ENCODE measurements at places on chromosomes 5 and 9.

GRCh38 chr9:136577941-136578625 lies 32.2 kb upstream of the NOTCH1 start:
- no peak for DNase-seq

- no peak for DNase-seq
Measured at GRCh38 chr9:68832861-68833518, 128.0 kb downstream of the PIP5K1B start.

DNA sequence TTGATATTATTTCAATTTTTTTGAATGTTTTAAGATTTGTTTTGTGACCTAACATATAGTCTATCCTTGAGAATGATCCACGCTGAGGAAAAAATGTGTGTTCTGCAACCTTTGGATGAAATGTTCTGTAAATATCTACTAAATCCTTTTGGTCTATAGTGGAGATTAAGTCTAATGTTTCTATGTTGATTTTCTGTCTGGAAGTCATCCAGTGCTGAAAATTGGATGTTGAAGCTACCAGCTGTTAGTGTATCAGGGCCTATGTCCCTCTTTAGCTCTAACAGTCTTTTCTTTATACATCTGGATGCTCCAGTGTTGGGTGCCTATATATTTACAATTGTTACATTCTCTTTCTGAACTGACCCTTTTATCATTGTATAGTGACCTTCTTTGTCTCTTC lies 422.3 kb downstream of the TMEM232 start:
- no peak for DNase-seq

GRCh38 chr5:149358294-149358651 lies 427 bp downstream of the PCYOX1L start:
- peak; percentile 9 for DNase-seq

DNA sequence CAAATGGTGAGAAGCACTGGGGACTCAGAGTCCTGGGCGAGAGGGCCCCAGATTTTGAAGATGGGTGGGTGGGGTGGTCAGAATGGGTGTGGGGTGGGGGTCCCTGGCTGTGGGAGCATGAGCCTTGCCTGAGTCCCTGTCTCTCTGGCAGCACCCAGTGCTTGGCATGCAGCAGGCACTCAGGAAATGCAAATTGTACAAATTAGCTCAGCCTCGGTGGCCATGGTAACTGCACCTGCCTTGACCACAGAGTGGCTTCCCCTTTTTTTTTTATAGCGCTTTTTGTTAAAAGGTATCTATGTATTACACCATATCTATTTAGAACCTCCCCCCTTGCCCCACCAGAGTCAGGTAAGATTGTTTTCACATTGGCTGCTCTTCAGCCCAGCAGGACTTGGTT lies 19.2 kb upstream of the PITX1 start:
- no peak for DNase-seq

DNA sequence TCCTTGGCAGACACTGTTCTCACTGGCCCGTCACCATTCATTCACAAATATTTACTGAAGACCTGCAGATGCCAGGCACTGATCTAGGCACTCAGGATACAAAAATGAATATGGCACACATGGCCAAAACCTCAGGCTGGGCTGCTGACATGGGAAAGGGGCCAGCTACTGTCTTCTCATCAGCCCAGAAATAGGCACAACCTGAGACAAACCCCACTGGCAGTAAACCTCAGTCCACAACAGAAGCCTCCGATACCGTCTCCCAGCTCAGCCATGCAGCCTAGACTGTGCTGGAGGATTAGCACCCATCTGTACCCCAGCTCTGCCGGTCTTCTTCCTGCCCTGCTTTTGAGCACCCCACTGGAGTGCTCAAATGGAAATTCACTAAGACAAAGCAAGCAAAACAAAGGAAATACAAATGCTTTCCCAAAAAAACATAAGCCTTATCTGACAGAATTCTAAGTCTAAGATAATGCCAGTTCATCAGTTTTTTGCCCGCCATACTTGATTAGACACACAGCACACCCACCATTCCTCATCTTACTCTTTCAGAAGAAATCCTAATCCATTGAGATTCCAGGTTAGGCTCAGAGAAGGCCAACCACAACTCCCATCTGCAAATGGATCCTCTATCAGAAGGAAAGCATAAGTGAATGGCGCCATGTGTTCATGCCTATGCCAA lies 8.2 kb downstream of the P4HA2 start:
- no peak for DNase-seq

- no peak for DNase-seq
Measured at GRCh38 chr9:7823651-7824050, 24.1 kb upstream of the DMAC1 start.

DNA sequence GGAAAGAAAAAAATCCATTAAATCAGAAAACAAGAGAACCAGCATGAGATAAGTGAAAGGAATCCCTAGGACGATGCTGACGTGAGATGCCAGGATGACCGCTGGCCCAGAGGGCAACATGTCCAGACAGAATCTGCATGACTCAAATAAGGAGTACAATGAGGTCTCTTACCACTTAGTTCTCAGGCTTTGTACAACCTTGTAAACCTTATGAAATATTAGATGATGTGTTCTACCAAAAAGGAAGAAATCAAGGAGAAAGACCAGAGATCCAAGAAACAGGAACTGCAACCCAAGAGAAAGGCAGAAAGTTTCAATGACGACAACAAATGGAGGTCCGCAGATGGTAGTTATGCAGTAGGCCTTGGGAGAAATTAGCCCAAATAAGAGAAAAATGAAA lies 2.8 kb upstream of the GPR150 start:
- no peak for DNase-seq

DNA sequence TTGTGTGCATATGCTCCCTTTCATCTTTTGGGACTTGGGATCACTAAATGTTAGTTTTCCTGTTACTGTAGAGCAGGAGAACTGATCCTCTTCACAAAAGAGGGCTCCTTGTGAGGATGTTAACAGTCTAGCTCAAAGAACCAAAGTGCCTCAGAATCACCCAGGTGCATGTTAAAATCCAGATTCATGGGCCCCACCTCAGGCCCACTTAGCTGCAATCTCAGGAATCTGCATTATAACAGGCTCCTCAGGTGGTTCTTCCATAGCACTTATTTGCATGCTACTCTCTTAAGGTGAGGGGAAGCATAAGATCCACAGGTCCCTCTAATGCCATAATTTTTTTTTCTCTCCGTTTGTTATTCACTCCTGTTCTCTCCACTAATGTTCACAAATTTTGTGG lies 14.8 kb upstream of the MEF2C start:
- no peak for DNase-seq

GRCh38 chr5:177141496-177141895 lies 7.9 kb downstream of the NSD1 start:
- DNase-seq: no peak

DNA sequence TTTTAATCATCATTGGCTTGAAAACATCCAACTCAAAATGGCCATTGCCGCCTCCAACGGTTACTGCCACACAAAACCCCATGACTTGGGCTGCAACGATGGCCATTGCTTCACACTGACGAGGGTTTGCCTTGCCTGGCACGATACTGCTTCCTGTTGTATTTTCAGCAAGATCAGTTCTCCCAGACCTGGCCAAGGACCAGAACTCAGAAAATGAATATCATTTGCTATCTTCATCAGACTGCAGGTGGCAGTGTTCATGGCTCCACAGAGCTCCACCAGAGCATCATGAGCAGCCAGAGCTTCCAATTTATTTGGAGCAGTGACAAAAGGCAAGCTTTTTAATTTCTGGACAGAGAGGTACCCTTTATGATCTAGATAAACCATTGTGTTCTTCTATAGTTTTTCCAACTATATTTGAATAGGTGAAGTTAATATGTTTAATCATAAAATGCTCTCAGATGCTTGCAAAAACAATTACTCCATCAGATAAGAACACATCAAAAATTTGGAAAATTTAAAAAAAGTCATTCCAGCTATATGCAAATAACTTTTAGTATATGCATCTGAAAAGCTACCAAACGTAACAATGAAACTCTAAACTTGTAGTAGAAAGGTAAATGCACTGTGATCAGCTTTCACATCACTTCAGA lies 10.4 kb downstream of the AMACR start:
- peak; percentile 85 for DNase-seq

DNA sequence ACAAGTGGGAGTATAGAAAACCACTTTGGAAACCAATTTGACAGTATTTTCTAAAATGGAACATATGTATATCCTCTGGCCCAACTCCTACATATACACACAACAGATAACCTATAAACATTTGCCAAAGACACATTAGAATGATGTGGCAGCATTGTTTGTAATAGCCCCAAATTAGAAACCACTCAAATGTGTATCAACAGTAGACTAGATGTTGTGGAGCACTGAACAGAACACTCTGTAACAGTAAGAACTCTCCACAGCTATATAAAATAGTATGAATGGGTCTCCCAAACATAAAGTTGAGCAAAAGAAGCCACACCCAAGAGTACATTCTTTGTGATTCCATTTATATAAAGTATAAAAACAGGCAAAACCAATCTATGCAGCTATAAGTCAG lies 6.1 kb downstream of the ZNF622 start:
- no peak for DNase-seq

DNA sequence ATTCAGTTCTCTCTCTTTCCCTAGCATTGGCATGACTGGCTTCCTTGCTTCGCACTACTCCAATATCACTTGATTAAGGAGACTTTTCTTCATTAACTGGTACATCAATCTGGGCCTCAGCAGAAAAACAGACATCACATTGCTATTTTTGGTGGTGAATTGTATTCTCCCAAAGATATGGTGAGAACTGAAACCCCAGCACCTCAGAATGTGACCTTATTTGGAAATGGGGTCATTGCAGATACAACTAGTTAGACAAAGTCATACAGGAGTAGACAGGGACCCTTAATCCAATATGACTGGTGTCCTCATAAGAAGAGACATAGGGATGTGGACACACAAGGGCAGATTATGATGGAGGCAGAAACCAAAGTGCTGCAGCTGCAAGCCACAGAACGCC lies 7.5 kb upstream of the RAD23B start:
- no peak for DNase-seq

DNA sequence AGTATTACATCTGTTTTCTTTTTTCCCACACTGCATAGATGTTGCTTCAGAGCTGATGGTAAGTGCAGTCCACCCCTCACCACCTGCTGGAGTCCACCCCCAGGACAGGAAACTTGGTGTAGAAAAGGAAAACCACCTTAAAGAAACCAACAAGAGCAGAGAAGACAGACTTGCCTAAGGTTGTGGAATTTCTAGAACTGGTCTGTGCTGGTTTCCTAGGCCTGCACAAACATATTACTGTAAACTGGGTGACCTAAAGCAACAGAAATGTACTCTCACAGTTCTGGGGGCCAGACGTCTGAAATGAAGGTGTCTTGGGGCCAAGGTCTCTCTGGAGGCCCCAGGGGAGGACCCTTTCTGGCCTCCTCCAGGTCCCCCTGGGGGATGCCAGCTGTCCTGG lies 293.4 kb upstream of the IRX1 start:
- DNase-seq: no peak

GRCh38 chr5:33675958-33676464 lies 215.8 kb downstream of the ADAMTS12 start:
- DNase-seq: no peak

DNA sequence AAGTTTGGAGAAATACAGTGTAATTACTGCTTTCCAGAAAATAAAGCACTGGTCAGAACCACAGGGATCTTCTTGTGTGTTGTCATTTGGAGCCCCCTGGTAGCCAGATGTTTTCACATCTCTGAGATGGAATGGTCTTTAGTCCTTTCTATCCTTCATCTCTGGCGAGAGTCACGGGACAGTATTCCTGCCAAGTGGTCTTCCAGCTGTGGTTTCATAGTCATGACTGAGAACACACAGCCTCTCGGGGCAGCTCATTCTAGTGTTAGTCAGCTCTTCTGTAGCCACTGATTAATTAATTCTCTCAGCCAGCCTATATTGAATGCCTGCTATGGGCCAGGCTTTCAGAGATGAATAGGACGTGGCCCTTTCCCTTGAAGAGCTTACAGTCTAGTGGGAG lies 34.1 kb downstream of the HMGXB3 start:
- DNase-seq: peak; percentile 91

GRCh38 chr5:43631182-43631910 lies 28.4 kb downstream of the NNT start:
- peak; percentile 72 for DNase-seq

DNA sequence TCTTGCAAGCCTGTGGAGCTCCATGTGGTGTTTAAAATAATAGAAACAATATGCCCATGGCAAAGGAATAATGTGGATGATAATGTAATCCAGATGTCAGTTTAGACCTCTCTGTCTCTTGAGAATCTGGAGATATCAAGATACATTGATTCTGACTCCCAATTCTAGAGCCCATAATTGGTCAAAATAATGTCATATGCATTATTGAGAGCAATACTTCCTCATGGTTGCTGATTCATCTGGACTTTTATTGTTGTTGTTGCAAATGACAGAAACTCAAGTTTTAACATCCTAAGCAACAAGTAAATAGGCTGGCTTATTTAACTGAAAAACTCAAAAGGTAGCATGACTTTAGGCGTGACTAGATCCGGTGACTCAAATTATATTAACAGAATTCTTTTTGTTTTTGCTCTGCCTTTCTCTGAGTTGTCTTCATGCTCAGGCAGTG lies 152.1 kb downstream of the PCSK1 start:
- DNase-seq: peak; percentile 29

DNA sequence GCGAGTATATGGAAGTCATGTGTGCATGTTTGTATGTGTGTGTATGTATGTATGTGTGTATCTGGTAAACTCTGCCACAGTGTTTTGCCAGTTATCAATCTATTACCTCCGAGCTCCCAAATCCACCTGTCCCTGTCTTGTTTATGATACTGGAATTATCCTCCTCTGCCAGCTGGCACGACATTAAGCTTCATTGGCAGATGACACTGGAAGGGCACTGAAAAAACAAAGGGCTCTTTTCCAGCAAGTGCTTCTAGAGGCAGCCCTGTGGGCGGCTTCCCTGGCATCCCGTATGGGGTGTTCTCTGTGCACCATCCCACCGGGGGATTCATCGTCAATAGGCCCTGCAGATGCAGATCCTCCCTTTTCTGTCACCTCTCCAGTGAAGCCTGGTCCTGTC lies 221.5 kb downstream of the MSX2 start:
- DNase-seq: no peak

- no peak for DNase-seq
Measured at GRCh38 chr9:1683951-1684350, 331.2 kb upstream of the SMARCA2 start.

- DNase-seq: peak; percentile 51
Measured at GRCh38 chr5:174533751-174534241, 190.6 kb upstream of the MSX2 start.

DNA sequence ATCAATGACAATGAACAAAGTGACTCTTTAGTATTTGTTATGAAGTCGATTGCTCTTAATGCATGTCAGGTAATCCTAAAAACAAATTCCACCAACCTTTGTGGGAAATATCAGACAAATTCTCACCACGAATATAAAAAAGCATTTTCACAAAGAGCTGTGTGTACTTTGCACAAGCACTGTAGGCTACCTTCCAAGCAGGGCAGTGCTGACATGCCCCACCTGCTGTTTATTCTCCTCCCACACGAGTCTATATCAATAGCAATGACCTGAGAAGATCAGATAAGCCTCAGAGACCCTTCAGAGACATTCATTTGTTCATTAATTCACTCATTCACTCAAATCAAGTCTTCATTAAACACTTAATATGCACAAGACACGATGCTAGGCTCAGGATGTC lies 469.1 kb downstream of the ZSWIM6 start:
- DNase-seq: no peak

GRCh38 chr5:35129921-35130485 lies 82.3 kb upstream of the AGXT2 start:
- DNase-seq: no peak

- no peak for DNase-seq
Measured at GRCh38 chr9:84573083-84573482, 96.4 kb upstream of the NTRK2 start.

All from AG08395 (cell line).